ENCODE measurements at places on chromosomes 2 and 18.

- DNase-seq: peak; percentile 28
Measured at GRCh38 chr2:239911641-239912071, 113.5 kb downstream of the NDUFA10 start.

GRCh38 chr18:12308386-12309100 is 502 bp downstream of the TUBB6 start:
- DNase-seq: peak; percentile 64

GRCh38 chr2:218701806-218702205 is 8.8 kb upstream of the TTLL4 start:
- no peak for DNase-seq

GRCh38 chr2:26769089-26769761 is 5.1 kb downstream of the SLC35F6 start:
- peak; percentile 72 for DNase-seq

GRCh38 chr18:12068950-12069320 is 24.7 kb upstream of the ANKRD62 start:
- no peak for DNase-seq

- DNase-seq: no peak
Measured at GRCh38 chr2:189577121-189577520, 3.5 kb downstream of the SLC40A1 start.

- DNase-seq: no peak
Measured at GRCh38 chr2:147688242-147688641, 156.6 kb upstream of the ACVR2A start.

- DNase-seq: no peak
Measured at GRCh38 chr2:17839959-17840358, 23.7 kb downstream of the MSGN1 start.

- no peak for DNase-seq
Measured at GRCh38 chr2:3097804-3098203, 279.8 kb downstream of the EIPR1 start.

DNA sequence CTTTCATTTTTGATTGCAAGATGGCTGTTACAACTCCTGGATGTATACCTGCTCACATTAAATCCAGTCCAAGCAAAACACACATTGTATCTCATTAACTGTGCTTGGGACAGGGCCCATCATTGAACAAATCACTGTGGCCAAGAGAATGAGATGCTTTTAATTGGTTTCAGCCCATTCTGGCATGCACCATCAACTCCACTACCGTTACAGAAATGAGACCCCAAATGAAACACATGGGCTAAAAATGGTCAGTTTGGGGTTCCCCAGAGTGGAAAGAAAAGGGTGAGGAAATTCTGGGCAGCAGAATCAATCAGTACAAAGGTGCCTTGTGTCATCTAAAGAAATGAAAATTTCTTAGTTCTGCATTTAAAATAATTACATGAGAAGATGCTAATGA is 52.7 kb downstream of the FAM171B start:
- no peak for DNase-seq

GRCh38 chr18:55699233-55699765 is 111.3 kb upstream of the TCF4 start:
- no peak for DNase-seq

- DNase-seq: no peak
Measured at GRCh38 chr2:21939967-21940366, 816.2 kb downstream of the TDRD15 start.

DNA sequence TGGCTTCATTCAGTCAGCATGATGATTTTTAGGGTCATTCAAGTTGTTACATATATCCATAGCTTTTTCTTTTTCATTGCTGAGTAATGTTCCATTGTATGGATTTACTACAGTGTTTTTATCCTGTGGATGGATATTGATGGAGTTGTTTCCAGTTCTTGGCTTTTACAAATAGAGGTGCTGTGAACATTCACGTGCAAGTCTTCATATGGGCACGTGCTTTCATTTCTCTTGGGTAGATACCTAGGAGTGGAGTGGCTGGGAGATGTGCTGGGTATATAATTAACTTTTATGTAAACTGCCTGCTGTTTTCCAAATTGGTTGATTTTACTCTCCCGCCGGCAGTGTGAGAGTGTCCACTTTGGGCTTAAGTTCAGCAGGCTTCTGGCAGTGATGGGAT is 16.5 kb downstream of the AGAP1 start:
- DNase-seq: no peak

All from CD4-positive, alpha-beta T cell treated with Interferon gamma for 1 hour (primary cell).